ENCODE measurements at places on chromosomes 5 and 9.

GRCh38 chr5:76388236-76388635, 14.8 kb upstream of the IQGAP2 start:
- no peak for DNase-seq

DNA sequence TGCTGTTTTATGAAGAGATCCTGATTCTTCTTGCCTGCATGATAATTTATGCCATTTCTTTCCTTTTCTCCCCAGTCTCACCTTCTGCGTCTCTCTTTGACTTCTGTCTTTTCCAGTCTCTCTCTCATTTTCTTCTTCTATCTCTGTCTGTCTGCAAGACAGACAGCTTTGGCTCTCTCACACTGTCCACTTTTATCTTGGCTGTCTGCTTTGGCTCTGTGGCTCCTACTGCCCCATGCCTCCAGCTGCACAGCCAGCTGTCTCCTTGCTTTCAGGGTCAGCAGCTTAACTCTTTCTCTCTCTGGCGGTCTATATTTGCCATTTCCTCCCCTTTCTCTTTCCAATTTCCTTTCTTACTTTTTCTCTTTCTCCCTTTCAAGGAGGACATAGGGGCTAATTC, 971.1 kb upstream of the COX7C start:
- DNase-seq: no peak

DNA sequence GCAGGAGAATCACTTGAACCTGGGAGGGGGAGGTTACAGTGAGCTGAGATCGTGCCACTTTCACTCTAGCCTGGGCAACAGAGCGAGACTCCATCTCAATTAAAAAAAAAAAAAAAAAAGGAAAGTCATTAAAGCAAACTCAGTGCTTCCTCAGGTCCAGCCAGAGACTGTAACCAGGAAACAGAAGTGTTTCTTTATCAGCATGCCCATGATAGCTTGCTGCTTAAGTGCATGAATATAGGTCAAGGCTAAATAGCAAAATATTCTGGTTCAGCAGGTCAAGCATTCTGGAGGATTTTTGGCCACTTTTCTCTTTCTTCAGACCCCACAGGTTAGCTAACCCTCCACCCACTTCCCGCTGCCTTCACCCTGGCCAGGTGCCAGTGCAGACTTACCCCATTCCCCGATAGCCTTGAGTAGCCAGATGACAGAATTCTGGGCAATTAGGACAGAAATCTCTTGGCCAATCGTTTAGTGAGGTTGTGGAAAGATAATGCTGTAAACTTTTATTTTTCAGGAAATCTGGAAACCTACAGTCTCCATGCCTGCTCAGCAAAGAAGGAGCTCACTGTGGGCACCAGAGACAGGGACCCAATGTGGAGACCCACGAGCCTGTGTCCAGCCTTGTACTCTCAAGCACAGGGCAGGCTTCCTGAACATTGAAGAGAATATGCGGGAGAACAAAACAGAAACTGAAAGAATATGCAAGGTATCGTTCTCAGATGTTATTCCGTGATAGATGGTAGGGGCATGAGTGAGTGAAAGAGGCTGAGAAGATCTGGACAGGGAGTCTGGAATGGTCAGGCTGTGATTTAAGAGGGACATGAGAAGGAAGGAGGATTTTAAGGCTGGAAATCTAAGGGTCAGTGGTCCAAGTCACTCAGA, 4.2 kb upstream of the UGT3A2 start:
- DNase-seq: no peak

GRCh38 chr5:154118893-154119336, 71.6 kb upstream of the GALNT10 start:
- no peak for DNase-seq

- no peak for DNase-seq
These were observed 454 bp downstream of the NELFB start for GRCh38 chr9:137255448-137256114.

- DNase-seq: no peak
These were observed 15.6 kb upstream of the GNA14 start for GRCh38 chr9:77663754-77664153.

GRCh38 chr5:100644185-100644584, 109.0 kb downstream of the FAM174A start:
- DNase-seq: no peak

- peak; percentile 56 for DNase-seq
These were observed 37.4 kb downstream of the P4HA2 start for GRCh38 chr5:132190161-132190817.

GRCh38 chr5:7897014-7897600, 28.2 kb downstream of the MTRR start:
- DNase-seq: peak; percentile 22

- DNase-seq: no peak
These were observed 104.9 kb downstream of the ARL15 start for GRCh38 chr5:54205453-54205852.

- no peak for DNase-seq
These were observed 20.6 kb upstream of the CAST start for GRCh38 chr5:96641368-96642280.

DNA sequence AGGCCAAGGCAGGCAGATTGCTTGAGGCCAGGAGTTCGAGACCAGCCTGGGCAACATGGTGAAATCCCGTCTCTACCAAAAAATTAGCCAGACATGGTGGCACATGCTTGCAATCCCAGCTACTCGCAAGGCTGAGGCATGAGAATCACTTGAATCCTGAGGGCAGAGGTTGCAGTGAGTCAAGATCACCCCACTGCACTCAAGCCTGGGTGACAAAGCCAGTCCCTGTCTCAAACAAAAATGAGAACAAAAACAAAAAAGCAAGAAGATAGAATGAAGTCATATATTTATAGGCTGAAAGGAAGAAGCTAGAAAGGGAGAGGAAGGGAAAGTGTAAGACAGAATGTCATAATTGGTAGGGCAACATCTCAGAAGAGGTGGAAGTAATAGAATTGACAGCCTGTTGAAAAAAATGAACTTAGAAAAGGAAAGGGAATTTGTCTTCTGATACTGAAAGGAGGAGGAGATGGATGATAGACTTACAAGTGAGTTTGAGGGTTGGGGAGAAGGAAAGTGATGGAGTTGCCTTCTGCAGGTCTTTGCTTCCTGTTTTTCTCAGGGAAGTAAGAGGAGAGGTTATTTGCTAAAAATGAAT, 32.2 kb downstream of the CARD6 start:
- DNase-seq: peak; percentile 31

GRCh38 chr5:36936309-36936708, 59.7 kb downstream of the NIPBL start:
- DNase-seq: no peak

GRCh38 chr5:7014611-7015010, 301.4 kb downstream of the TENT4A start:
- DNase-seq: no peak

DNA sequence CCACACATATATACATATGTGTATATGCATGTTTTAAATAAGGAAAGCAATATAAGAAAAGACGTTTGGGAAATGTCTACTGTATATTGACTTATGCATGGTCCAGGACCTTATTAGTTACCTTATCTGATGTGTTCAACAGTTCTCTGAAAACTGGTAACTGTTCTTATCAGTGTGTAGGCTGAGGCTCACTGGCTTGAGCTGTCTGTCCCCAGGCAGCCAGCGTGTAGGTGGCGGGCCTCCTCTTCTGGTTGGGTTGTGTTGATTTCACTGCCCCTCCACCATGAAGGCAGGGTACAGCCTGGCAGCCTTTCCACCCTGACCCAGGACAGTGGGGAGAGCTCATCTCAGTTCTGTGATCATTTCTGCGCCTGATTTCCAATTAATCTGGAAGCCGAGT, 38.7 kb upstream of the SEMA4D start:
- DNase-seq: no peak

- DNase-seq: no peak
These were observed 427.8 kb downstream of the KDM4C start for GRCh38 chr9:7185612-7186011.

DNA sequence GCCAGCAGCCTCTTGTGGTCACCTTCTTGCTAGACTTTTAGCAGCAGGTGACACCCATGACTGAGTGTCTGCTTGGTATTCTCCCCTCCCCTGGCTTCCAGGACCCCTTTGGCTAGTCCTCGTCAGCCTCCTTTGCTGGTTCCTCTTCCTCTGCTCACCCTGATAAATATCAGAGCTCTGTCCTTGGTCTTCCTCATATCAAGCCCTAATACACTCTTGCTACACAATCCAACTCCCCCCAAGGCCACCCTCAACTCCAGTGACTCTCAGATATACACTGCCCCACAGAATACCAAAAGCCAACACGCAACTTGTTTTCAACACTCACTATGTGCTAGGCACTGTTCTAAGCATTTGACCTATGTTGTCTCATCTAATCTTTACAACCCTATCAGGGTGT, 30.3 kb upstream of the LCP2 start:
- DNase-seq: peak; percentile 52

GRCh38 chr9:97398999-97399758, 12.7 kb upstream of the TDRD7 start:
- DNase-seq: peak; percentile 80

DNA sequence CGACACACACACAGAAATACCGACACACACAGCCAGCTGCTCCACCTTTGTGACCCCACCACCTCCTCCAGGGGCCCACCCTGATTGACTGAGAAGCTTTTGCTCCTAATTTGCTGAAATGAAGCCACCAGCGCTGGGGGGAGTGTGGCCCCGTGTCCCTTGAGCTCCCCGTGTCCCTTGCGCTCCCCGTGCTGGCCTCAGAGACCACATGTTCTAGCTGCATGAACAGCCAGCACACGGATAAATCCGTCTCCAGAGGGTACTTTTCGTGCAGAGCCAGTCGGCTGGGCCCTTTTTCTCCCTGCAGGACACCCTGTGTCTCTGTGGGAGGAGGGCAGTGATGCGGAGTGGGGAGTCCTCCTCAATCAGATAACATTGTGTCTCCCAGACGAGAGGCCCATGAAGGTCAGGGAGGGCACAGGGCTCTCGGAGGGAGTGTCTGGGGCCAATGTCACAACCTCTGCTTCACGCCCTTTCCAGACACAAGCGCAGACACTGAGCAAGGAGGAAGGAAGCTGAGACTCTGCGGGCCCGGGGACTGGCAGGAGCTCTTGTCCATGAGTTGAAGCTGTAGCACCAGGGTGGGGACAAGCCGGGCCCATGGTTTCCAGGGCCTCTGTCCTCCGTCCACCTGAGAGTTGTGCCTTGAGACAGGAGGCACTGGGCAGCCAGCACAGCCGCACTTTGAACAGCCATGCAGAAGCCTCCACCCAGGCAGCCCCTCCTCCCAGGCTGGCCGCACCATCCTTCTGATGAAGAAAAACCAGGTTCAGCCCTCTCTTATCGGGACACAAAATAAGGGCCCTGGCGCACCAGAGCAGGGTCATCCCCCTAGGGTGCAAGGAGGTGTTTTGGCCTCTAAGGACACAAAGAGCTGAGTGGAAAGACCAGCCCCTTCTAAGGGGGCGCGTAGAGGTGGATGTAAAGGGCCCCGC, 36.4 kb upstream of the SLC6A19 start:
- DNase-seq: peak; percentile 3

DNA sequence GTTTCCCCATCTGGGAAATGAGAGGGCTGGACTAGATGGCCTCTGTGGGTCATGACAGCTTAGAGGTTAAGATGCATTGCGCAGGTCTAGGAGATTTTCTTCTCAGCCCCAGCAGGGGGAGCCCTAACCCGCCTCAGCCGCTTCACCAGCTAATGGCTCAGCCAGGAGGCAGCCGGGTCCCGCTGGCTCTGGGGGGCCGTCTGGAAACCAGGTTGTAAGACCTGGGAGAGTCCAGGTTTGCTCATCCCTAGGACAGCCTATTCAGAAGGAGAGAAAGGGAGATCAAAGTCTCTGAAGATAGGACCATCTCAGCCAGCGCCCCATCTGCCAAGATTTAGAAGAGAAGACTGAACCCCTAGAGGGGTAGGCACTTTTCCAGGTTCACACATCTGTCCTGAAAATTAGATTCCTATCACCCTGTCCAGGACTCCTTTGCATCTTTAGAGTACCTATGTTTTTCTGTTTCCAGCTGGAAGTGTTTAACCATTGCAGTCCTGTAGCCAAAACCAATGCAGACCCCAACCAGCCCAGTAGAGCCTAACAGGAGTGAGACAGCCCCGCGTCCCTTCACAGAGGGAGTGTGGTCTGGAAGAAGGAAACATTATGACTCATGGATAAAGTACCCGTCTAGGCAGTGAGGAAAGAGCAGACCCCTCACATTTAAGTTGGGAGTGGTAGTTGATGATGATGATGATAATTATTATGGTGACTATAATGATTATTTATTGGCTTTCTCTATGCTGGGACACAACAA, 27.5 kb downstream of the SPARC start:
- DNase-seq: peak; percentile 87

DNA sequence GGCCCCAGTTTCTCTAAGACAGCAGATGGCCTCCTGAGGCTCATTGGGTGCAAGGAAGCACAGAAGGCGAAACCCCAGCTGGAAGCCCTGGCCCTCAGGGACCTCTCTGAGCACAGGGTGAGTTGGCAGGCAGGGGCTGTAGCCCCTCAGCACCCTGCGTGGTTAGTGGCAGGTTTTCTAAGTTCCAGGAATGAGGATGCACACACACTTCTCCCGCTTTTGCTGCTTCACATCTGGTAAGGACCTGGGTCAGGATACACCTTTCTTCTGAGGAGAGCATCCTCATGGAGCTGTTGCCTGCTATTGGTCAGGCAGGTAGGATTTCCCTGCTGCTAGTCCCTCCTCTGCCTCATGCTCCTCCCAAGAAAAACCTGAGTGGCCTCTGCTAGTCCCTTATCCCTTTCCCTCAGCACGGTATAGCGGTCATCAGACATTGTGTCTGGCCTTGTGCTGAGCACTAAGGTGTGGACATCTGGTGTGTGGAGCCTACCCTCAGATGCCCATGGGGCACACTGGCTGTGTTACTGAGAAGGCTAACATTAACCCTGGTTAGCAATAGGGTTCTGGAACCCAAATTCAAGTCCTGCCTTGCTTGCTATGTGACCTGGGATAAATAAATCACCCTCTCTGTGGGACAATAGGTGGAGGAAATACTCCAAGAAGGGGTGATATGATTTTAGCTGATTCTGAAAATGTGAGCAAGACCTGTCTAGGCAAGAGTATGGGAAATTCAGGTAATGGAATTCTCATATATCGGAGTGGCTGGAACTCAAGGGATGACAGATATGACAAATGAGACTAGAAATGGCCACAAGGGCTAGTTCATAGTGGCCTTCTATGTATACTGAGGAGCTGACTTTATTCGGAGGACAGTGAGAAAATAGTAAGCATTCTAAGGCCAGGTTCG, 1.6 kb downstream of the SLC22A4 start:
- no peak for DNase-seq

GRCh38 chr5:155833287-155833686, 493.7 kb upstream of the SGCD start:
- no peak for DNase-seq

DNA sequence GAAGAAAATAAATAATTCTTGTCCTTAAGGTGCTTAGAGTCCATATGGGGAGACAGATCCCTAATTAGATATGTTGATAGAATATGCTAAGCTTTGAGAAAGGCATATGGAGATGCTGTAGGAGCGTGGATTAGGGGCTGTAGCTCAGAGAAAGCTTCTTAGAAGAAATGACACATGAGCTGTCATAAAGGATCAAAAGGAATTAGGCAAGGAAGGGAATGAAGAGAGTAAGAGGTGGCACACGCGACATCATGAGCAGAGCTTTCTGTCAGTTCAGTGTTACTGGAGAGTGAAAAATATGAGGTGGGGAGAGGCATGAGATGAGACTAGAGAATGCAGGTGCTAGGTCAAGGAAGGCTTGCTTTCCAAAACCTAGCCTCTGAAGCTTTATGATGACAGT, 118.6 kb downstream of the KIAA0825 start:
- DNase-seq: no peak

GRCh38 chr5:147617191-147617606, 107.3 kb upstream of the DPYSL3 start:
- no peak for DNase-seq

GRCh38 chr9:70081120-70081495, 37.5 kb downstream of the MAMDC2 start:
- DNase-seq: peak; percentile 16

GRCh38 chr9:127518091-127518856, 67.0 kb downstream of the LRSAM1 start:
- DNase-seq: no peak

All from inflammatory macrophage (primary cell).